ENCODE measurements at places on chromosomes 7 and 10.

GRCh38 chr10:44465401-44466115 lies 80.7 kb upstream of the CXCL12 start:
- no peak for DNase-seq

GRCh38 chr7:112056409-112056808 lies 149.8 kb downstream of the DOCK4 start:
- no peak for DNase-seq

DNA sequence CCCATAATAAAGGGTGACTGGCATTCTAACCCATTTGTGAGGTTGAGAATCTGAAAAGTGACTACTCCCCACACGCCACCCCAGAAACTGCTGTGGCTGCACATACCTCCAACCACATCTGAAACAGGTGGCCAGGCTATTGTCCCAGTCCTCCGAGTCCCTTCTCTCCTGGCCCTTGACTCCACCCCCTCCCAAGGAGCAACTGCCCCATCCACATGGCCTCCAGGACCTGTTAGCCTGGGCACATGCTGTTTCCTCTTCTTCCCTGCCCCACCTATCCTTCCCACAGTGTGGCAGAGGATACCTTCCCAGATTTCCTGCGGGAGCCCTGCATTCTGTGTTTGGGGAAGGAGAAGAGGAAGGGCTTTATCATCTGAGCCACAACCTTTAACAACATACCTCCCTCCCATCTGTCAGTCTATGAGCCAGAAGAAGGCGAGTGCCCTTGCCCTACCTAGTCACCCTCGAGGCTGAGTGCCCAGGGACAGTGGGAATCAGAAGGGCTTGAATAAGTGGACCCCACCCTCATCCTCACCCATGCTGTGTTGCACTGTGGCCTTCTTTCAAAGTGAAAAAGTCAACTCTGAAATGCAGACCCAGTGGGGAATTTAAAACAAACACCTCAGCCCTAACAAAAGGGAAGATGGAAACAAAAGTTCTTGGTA lies 11.9 kb downstream of the STEAP1B start:
- no peak for DNase-seq

DNA sequence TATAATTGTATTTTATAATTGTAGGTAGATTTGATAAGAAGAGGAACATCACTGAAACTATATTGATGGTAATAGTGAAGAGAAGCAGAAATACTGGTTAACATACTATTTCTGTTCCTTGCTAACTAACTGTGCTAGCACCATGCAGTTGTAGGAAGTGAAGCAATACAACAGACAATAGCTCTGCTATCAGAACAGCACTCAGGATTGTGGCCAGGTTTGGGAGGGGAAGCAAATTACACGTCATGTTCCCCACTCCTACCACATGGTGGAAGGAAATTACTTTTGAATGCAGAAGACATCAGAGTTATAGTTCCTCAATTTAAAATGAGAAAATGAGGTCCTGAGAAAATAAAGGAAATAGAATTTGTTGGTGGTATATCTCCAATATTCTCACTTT lies 151.1 kb downstream of the DGKB start:
- DNase-seq = no peak

- DNase-seq = no peak
Observed at GRCh38 chr7:1079546-1079945, 8.4 kb upstream of the GPER1 start.

DNA sequence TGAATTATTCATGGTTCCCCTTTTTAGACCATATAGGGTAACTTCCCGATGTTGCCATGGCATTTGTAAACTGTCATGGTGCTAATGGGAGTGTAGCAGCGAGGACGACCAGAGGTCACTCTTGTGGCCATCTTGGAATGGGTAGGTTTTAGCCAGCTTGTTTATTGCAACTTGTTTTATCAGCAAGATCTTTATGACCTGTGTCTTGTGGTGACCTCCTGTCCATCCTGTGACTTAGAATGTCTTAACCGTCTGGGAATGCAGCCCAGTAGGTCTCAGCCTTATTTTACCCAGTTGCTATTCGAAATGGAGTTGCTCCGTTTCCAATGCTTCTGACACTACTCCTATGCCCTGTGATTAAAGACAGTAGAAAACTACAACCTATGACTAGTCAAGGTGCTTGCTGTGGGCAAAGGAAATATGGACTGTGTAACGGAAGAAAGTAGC lies 18.8 kb upstream of the PAXIP1 start:
- DNase-seq = no peak

All from CD4-positive, CD25-positive, alpha-beta regulatory T cell (primary cell).